Vagina (tissue), 2 donors: ENCODE measurements at places on chromosomes 1 and 21.

DNA sequence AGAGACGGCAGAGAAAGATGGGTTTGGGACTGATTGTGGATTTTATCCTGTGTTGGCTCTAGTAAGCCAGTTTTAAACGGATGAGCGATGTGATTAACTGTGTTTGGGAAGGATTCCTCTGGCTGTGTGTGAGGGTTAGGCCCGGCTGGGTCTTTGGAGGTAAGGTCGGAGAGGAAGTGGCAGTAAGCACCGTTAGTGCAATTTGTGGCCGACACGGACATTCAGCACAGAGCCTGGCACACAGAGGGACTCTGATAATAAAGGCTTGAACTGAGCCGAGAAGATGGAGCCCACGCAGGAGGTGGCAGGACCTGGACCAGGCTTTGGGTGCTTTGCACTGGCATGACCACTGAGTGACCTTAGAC is 1.3 kb downstream of the MTFR1L start:
- peak overlapping the region; percentile 82 for H3K4me3 ChIP-seq
- H3K36me3 ChIP-seq: no peaks in the 10 kb centered on the region
- no peaks in the 10 kb centered on the region for H3K27me3 ChIP-seq
- H3K4me1 ChIP-seq: peaks cover 41% of the 10 kb centered on the region

DNA sequence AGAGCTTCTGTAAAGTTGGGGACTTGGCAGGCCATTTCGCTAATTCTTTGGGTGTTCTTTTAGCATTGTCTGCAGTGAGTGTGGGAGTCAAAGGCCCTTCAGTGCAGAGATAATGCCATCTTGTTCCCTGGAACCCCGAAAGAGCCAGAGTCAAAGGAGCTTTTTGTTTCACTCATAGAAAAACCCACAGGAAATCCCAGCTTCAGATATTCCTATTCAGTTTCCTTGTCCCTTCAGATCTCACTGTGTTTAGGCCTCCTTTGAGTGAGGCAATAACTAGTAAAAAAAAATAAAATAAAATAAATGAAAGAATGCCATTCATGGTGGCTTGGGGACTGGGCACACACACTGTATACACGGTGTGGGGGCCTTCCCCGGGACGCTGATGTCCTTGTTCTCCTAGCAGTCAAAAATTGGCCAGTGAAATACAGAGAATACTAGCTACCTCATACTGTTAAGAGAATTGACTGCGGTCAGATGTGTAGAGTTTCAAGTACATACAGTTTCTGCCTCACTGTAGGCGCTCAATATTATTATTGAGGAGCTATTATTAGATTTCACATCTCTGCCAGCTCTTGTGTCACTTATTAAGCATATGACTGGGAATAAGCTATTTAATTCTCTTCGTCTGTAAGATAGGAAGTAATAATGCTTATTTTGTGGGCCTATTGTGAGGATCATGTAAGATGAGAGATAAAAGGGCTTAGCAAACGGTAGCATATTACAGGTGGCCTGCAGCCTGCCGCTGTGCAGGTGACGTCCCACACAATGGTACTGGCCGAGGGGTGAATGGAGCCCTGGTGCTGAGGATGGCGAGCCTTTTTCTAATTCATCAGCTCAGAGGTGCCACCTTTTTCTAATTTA is 16.7 kb downstream of the DISC1 start:
- H3K36me3 ChIP-seq: no peaks in the 10 kb centered on the region
- H3K27ac ChIP-seq: no peak overlapping the region
- no peak for DNase-seq
- H3K4me1 ChIP-seq: no peaks in the 10 kb centered on the region
- no peaks in the 10 kb centered on the region for H3K27me3 ChIP-seq

DNA sequence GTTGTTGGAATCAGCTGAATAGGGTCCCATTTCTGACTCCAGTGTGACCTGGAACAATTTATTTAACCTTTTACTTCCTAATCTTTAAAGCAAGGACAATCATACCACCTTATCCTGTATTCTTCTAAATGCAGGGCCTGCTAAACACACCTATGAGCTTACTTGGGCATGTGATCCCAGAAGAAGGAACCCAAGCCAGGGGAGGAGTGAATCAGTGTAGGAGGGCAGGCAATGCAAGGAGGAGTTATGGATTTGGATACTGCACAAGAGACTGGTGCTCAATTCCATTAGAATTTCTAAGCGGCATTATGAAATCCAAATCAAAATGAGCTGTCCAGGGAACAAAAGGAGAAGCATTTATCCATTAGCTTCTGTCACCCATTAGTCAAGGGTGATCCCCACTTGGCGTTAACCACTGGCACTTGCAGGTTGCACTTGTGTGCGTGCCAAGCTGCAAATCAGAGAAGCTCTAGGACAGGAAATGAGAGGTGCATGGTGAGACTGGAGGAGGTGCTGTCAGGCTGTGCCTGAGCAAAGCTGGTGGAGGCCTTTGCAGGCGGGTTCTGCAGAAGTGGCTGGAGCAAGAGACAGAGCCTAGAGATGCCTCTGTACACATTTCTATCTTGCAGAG is 297.2 kb upstream of the PLXNA2 start:
- H3K36me3 ChIP-seq: no peaks in the 10 kb centered on the region
- no peaks in the 10 kb centered on the region for H3K4me1 ChIP-seq
- H3K27me3 ChIP-seq: no peaks in the 10 kb centered on the region
- no peak overlapping the region for H3K4me3 ChIP-seq

DNA sequence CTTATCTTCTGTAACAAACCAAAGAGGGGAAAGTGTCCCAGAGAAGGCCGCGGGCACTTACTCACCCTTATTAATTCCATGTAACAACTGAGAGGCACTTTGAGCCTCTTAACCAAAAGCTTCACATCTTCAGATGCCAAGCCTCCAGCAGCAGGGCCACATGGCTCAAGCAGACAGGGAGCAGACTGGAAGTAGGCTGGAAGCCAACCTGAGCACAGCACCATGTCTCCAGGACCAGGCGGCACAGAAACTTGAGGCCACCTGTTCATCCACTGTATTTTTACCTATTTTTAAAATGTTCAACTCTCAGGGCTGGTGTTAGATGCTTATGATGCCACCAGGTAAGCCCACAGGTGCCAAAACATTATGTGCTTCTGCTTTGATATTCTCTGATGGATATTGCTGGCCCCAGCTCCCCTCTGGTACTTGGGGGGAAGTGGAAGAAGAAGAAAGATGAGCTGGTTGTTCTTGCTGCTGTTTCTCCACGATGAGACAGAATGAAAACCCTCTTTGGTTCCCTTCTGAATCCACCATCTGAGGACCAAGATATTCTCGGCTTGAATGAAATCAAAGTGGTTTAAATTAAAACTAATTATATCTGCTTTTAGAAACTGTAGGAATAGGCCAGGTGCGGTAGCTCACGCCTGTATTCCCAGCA is 30.6 kb upstream of the SDE2 start:
- H3K4me1 ChIP-seq: peaks cover 11% of the 10 kb centered on the region
- no peak for DNase-seq
- H3K27me3 ChIP-seq: no peaks in the 10 kb centered on the region
- H3K27ac ChIP-seq: no peak overlapping the region

GRCh38 chr1:57832612-57833011 is 408.8 kb upstream of the DAB1 start:
- H3K4me3 ChIP-seq: no peak overlapping the region
- no peak for DNase-seq
- H3K27me3 ChIP-seq: no peaks in the 10 kb centered on the region

- no peak for DNase-seq
- no peak overlapping the region for H3K27ac ChIP-seq
- H3K36me3 ChIP-seq: no peaks in the 10 kb centered on the region
- H3K4me3 ChIP-seq: no peak overlapping the region
Measured at GRCh38 chr1:116224561-116224960, 113.4 kb downstream of the MAB21L3 start.

DNA sequence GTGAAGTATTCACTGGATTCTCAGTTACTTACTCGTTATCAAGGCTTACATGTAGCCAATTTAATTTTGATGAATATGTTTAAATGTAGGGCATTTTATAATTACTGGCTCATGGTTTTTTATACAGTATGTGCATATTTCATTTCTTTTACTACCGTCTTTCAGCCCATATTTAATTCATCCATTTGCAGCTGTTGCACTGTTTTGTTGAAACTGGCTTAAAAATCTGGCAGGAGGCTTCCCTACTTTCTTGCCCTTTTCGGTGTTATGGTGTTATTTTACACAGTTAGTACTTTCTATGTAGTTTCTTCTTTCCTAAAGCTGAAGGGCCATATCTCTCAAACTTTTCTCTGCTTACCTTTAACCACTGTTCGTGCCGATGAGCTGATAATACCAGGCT is 54.2 kb downstream of the ITSN1 start:
- peaks cover 22% of the 10 kb centered on the region for H3K4me1 ChIP-seq
- no peak overlapping the region for H3K27ac ChIP-seq

DNA sequence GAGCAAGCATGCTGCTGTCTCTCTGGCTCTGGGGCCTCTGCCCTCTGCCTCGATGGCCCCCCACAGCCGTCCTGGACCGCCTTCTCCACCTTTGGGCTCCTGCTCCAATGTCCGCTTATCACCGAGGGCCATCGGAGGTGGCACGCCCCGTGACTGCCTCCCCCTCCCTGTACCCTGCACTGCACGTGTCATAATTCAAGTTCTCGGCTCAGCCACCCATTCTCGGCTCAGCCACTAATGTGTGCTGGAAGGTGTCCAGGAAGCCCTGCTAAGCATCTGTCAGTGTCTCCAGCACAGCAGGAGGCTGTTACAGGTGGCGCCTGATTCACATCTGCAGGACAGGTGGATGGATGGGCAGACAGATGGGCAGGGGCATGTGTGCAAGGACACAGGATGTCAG is 45.5 kb downstream of the TP73 start:
- H3K36me3 ChIP-seq: no peaks in the 10 kb centered on the region
- peaks cover 10% of the 10 kb centered on the region for H3K4me1 ChIP-seq
- H3K27me3 ChIP-seq: no peaks in the 10 kb centered on the region
- DNase-seq: no peak
- H3K4me3 ChIP-seq: no peak overlapping the region
- H3K27ac ChIP-seq: no peak overlapping the region

DNA sequence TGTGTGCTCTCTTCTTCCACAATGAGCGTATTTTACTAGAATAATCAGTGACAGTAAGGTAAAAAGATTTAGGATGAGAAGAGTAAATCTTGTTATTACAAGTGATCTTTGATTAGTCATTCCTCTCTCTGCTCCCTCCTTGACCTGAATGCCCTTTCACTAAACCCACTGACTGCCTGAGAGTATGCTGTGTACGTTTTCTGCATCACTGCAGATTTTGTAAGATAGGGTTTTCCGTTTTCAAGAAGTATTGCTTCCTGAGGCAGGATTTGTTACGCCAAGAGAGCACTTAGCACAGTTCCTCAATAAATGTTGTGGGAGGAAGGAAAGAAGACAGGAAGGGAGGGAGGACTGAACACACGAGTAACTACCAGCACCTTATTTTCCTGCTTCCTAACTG is 7.7 kb upstream of the LAMB3 start:
- H3K27ac ChIP-seq: no peak overlapping the region
- peaks cover 16% of the 10 kb centered on the region for H3K4me1 ChIP-seq
- no peaks in the 10 kb centered on the region for H3K27me3 ChIP-seq
- no peak for DNase-seq
- H3K4me3 ChIP-seq: no peak overlapping the region
- H3K36me3 ChIP-seq: no peaks in the 10 kb centered on the region

GRCh38 chr1:113963281-113963906 is 15.9 kb upstream of the OLFML3 start:
- no peak overlapping the region for H3K27ac ChIP-seq
- DNase-seq: no peak
- H3K4me1 ChIP-seq: peaks cover 8% of the 10 kb centered on the region
- H3K27me3 ChIP-seq: no peaks in the 10 kb centered on the region
- H3K36me3 ChIP-seq: peaks cover 57% of the 10 kb centered on the region
- no peak overlapping the region for H3K4me3 ChIP-seq

- peaks cover 16% of the 10 kb centered on the region for H3K4me1 ChIP-seq
- no peaks in the 10 kb centered on the region for H3K27me3 ChIP-seq
- H3K4me3 ChIP-seq: no peak overlapping the region
- DNase-seq: no peak
- no peaks in the 10 kb centered on the region for H3K36me3 ChIP-seq
- H3K27ac ChIP-seq: peak overlapping the region; percentile 60
Measured at GRCh38 chr1:8047686-8048445, 21.8 kb upstream of the ERRFI1 start.

- H3K27me3 ChIP-seq: no peaks in the 10 kb centered on the region
- H3K27ac ChIP-seq: no peak overlapping the region
- H3K4me1 ChIP-seq: peaks cover 23% of the 10 kb centered on the region
- H3K4me3 ChIP-seq: no peak overlapping the region
- DNase-seq: no peak
Measured at GRCh38 chr1:59066236-59066635, 230.7 kb upstream of the FGGY start.

DNA sequence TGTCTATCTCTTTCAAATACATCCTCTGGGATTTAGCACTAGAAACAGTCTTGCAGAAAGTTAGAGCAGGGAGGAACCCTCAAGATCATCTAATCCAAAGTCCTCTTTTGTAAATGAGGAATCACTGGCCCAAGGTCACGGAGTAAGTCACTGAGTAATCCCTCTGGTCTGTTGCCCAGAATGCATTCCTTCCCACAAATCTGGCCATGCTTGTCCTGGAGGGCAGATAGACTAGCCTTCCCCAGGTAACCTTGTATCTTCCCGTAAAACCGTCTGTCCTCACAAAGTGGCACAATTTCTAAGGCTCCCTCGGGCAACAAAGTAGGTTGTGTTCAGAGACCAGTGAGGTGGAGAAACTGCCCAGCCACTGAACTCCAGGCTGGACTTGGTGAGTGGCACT is 46.2 kb downstream of the DDR2 start:
- no peak for DNase-seq
- no peaks in the 10 kb centered on the region for H3K36me3 ChIP-seq
- peak overlapping the region; percentile 74 for H3K27ac ChIP-seq
- H3K4me1 ChIP-seq: peaks cover 64% of the 10 kb centered on the region
- no peak overlapping the region for H3K4me3 ChIP-seq
- H3K27me3 ChIP-seq: no peaks in the 10 kb centered on the region

DNA sequence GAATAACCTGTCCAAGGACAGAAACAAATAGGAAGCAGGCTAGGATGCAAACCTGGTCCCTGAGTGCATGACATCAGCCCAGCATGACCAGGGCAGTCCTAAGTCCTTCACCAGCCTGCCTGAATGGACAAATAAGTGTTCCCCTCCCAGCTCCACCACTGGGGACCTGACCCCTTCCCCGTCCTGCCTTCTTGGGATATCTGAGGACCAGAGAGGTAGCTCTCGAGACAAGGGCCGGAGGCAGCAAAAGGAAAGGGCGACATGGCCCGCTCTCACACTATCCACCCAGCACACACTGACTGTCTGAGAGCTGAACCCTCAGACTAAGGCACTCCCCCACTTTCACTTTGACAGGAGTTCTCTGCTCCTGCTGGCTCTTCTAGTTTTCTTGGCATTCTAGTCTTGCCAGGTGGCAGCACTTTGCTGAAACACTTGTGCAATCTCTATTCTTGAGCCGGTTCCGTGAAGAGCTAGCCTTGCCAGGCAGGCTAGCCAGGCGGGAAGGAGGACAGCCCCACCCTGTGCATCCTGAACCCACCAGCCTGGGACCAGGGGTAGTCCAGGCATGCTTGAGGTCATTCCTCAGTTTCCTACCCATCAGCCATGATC is 251.1 kb upstream of the RAB4A start:
- no peak overlapping the region for H3K4me3 ChIP-seq
- no peak overlapping the region for H3K27ac ChIP-seq
- H3K4me1 ChIP-seq: peaks cover 6% of the 10 kb centered on the region
- DNase-seq: no peak
